ENCODE measurements at places on chromosomes 3 and 15.

DNA sequence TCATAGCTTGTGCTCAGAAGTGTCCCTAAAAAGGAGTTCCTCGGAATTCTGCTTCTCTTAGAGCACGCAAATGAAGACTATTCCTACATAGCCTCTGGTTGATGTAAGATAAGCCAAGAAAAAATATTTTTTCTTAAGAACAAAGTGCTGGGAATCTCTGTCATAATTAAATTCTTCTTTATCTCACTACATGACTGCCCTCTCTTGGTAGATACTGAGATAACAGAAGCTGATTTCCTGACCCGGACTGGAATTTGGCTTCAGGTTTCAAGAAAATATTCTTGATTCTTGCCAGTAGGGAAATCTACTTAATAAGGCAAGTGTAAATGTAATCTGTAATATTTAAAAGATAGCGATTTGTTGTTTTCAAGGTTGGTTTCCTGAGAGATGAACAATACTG, 31.3 kb upstream of the SETMAR start:
- DNase-seq, result peak; percentile 52

- DNase-seq, result no peak
Measured at GRCh38 chr15:77753281-77753873, 120.7 kb upstream of the LINGO1 start.

DNA sequence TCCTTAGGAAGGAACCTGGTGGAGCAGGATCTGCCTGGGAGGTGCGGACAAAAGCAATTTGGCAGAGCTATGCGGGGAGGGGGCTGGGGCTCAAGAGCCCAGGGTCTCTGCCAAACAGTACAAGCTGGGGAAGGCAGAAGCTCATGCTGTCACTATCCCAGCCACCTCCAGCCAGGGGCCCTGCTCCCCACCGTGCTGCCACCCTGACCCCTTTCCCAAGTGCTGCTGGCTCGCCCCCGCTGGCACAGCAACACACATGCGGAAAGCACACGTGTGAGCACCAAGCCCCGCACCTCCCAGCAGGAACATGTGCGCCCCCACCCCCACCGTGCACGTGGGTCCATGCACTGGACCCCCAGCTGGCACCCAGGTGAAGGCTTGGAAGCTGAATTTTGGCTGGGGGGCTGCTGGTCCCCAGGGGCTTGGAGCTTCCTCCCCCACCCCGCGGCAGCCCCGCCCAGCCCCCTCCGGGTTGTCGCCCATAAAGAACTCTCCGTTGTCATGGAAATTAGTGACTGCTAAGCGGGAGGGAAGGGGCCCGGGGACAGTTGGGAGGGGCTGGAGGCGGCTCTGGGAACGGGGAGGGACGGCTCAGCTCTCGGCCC, 742 bp downstream of the CAMKV start:
- DNase-seq, result no peak

DNA sequence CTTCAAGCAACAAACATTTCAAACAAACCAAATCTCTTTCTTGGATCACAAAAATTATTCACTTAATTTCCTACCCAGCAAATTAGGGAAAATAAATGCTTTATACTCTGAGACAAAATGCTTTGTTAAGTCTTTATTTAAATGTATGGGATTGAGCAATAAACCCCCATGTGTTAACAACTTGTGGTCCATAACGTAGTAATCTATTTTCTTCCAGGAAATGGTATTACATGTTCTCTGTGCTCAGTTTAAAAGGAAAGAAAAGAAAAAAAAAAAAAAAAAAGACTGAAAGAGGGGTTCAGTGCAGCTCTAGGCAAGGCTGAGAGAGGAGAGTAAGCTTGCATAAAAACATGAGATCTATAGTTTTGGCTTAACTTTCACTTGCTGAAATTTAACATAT, 102.3 kb downstream of the PIK3CB start:
- DNase-seq, result no peak

DNA sequence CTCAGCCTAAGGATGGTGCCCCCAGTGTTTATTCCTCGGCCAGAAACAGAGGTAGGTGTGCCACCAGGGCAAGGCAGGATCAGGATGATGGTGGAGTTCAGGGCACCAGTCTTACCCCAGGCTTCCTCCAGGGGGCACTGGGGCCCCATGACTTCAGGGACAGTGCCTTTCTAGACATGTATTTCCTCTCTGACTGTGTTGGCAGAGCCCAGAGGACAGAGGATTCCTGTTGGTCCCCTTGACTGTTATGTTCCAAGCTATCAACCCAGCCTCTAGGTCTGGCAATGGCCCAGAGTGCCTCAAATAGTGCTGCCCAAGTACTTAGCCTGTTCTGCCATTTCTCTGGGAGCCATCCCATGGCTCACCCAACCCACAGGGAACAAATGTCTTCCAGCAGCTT, 2.8 kb downstream of the HEMK1 start:
- DNase-seq, result no peak

Data from retinal pigment epithelial cell (primary cell).